ENCODE measurements at places on chromosomes 2 and 18.

DNA sequence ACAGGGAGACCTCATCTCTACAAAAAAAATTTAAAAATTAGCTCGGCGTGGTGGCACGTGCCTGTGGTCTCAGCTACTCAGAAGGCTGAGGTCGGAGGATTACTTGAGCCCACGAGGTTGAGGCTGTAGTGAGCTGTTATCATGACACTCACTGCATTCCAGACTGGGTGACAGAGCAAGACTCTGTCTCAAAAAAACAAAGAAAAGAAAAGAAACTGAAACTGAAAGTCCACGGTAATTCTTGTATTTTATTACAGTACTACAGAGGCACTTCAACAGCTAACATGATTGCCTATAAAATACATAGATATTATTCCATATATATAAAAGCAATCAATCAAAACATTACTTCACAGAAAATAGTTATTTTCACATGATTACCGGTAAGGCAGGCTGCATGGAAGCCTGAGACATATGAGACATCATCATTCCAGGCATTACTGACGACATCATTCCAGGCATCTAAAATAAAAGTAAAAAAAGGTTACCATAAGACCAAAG, 23.1 kb downstream of the PRPF40A start:
- no peak for DNase-seq

DNA sequence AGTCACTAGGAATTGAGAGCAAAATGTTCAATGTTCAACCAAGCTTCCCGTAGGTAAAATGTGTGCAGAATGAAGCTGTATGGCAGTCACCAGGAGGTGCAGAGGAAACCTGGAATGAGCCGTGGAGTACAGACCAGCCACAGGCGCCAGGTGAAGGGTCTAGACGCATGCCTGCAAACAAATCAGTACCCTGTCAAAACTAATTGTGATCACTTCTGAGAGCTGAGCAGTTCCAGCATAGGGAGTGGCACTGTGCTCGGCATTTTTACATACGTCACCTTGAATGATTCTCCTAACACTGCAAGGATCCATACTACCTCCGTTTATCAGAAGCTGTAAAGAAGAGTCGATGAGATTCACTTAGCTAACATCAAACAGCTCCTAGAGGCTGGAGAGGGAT, 346.1 kb upstream of the ID2 start:
- no peak for DNase-seq

DNA sequence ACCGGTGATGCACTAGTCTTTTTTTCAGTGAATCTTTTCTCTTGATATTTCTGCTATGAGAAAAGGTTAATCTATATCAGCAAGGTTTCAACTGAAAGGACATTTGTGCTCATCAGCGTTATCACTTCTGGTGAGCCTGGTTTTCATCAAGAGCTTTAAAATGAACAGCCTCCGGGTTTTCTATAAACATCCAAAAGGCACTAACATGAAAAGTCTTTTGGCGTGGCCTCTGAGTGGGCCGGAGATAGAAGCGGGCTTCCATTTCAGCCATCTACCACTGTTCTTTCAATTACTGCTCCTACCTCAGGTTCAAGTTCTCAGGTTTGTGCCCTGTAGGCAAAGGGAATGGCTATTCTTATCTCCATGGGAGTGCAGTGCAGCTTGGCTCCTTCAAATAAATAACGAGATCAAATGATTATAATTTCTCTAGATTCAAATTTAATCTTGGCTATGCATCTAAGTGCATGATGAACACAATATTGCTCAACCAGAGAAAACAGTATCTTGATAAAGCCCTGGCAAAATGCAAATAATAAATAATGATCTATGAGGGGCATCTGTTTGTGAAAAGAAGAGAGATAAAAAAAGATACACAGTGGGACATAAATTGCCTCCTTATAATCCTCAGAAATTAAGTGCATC, 314.8 kb downstream of the CDH2 start:
- no peak for DNase-seq

GRCh38 chr2:239731422-239731821, 293.7 kb downstream of the NDUFA10 start:
- no peak for DNase-seq

GRCh38 chr2:203820969-203821368, 46.6 kb upstream of the CTLA4 start:
- no peak for DNase-seq

DNA sequence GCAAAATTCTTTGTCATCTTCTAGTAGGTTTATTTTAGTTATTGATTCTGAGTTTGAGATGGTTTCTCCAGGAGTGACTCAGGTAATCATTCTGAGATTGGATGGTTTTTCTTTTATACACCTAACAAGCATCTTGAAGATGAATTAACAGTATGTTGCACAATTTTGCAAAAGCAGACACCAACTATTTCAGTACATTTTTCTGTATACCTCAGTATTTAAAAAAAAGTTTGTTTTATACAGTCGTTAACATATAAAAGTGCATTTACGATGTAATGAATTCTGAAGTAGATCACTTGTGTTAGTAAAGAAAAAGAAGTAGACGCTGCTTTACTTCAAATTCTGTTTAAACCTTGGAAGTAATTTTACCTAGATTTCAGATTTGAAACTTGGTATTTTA, 3.0 kb downstream of the VAPA start:
- no peak for DNase-seq

DNA sequence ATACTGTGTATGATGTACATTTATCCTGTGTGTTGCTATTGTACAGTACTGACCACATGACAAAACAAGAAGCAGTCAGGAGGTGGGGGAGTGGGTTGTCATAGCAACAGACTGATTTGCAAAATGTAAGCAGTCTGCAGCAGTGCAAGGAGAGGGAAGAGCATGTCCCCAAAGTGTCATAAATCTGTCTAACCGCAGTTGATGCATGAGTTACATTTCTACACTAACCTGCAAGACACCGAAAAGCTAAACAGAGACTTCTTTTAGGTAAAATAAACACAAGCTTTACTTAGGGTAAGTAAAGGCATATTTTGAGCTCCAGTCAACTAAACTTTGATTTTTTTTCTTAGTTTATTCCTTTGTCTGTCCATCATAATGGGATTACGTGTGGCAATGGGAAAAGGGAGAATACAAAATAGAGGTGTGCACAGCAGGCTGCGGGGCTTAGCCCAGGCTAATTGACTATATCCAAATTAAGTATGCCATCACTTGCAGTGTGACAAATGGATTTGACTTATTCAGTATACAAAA, 134.5 kb downstream of the MEIS1 start:
- no peak for DNase-seq

GRCh38 chr2:133390156-133390555, 178.1 kb downstream of the NCKAP5 start:
- no peak for DNase-seq

- no peak for DNase-seq
Measured at GRCh38 chr2:158724803-158725381, 70.2 kb upstream of the DAPL1 start.

- DNase-seq = no peak
Measured at GRCh38 chr2:97936199-97936598, 59.5 kb downstream of the TMEM131 start.

DNA sequence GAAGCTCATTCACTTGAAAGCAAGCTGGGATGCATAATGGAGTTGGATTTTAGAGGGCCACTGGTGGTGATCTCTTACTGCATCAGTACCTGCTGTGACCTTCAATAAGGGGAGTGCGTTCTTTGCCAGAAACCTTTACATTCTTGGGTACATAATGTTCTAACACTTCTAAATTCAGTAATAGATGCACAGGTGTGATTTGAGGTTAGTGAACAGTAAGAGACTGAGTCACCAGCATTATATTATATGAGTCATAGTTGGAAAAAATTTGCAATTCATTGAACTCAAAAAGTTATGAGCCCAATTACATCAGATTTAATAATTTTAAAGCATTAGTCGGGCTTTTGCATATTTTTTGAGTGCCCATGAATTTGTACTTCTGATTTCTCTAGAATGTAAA, 803.3 kb downstream of the ADCYAP1 start:
- no peak for DNase-seq

GRCh38 chr2:143903172-143903856, 616.6 kb downstream of the ZEB2 start:
- no peak for DNase-seq

GRCh38 chr2:535222-535621, 142.0 kb downstream of the TMEM18 start:
- peak; percentile 6 for DNase-seq

DNA sequence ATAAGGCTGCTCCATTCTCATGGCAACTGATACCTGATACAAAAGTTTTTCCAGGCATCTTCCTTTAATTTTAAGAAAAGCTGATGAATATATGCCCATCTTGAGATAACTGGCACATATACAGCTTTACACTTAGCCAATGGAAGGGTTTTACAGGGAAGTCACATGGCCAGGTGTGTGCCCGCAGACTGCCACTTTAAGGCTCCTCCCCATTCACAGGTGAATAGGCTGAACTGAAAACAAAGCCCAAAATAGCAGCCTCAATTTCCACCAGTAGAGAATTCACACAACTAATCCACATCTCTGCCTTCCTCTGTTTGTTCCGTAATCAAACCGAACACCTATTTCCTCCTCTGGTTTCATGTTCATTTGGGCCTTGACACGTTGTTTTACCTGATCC, 9.8 kb upstream of the ME2 start:
- no peak for DNase-seq

GRCh38 chr2:68695971-68696370, 38.6 kb upstream of the ARHGAP25 start:
- DNase-seq = no peak

GRCh38 chr2:127768775-127769479, 42.0 kb downstream of the WDR33 start:
- no peak for DNase-seq

DNA sequence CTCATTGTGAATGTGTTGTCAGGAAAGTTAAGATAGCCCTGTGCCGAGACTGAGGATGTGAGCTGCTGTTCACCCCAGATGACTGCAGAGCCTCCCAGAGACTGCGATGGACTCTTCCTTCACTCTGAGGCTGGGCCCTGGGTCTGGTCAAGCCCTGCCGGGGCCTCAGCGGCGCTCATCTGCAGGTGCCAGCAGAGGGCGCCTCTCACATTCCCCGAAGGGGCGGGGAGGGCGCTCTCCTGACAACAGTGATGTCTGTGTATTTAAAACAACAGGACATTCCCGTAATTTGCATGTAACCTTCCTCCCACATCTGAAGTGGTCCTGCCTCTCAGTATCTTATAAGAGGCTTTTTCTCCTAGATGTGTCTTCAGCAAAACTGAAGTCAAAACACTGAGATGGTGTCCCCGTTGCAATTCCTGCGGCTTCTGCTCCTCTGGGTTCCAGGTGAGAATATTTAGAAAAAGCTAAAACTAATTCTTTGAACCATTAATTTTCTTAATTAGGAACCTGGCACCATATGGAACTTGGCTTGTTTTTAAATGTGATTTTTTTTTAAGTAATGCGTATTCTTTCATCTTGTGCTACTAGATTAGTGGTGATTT, 1377.9 kb downstream of the RPIA start:
- DNase-seq = peak; percentile 23

GRCh38 chr2:37855283-37856041, 69.6 kb upstream of the RMDN2 start:
- peak; percentile 78 for DNase-seq

All from Kasumi-1 (cell line).